ENCODE measurements at places on chromosomes 12 and 14.

DNA sequence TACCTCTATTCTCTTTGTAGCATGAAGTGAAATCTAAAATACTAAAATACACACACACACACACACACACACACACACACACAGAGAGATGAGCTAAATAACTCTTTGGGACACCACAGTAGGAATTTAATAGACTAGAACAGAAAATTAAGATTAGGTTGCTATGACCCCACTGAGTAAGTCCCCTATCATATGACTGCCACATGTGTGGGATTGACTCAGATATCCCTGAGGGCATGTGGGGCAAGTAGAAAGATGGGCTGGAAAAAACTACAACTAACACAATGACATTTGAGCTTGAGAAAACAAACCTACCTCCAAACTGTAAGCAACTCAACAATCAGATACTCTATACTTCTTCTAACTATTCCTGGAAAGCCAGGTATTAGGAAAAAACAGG is 27.0 kb downstream of the SLC25A21 start:
- DNase-seq = no peak

DNA sequence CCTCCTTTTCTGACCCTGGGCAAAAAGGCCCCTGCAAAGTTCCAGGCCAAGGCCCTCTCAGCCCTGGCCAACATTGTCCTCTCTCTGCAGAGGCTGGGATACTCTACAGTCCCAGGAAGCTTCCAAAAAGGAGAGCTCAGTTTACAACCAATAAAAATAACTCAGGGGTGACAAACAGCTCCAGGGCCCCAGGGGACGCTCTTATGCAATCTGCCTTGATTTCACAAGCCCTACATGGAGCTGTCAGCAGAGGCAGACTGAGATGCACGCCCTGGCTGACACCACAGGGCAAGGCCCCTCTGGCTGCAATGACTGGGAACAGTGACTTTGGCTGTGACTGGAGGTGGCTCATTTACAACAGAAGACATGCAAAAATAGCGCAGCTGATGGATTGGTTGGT is 129.0 kb upstream of the MED13L start:
- DNase-seq = peak; percentile 74

DNA sequence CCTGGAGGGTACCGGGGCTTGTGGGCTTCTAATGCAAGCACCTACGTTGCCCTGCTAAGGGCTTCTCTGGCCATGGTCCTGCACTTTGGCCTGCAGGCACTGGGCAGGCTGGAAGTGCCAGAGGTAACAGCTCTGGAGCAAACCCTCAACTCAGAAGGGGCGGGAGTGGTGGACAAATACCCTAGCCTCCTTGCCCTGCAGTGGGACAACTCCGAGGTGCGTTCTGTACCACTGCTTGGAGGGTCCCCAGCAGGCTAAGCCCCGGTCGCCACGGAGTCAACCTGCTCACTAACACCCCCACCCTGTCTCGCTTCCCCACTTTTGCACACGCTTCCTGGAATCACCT is 20.4 kb upstream of the BEGAIN start:
- DNase-seq = no peak

DNA sequence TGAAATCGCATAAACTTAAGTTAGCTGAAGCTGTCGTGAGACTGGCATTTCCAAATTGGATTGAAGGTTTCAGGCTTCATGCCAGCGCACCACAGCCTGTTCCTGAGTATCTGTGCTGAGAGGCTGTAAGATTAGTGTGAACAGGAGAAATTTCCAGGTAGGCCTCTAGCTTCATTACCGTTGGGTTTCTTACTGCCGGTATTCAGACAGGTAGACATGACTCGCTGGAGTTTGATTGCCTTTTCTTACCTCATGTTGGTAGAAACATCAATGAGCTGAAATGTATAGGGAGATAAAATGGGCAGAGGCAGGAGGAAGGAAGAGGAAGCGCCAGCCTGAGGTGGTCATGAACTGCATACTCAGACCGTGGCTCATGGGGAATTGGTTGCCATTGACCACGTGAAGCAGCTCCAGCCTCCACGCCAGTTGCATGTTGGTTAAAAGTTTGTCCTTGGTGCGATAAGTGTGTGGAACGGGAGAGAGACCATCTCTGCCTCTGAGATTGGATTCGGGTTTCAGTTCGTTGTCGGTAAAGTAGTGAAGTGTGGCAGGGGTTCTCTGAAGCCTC is 42.3 kb upstream of the MMP17 start:
- DNase-seq = no peak

GRCh38 chr14:58815794-58816193 is 178.0 kb downstream of the DACT1 start:
- DNase-seq = no peak

- no peak for DNase-seq
Observed at GRCh38 chr14:95504135-95505029, 12.1 kb downstream of the SYNE3 start.

- DNase-seq = no peak
Observed at GRCh38 chr12:80814453-80814852, 97.7 kb downstream of the MYF5 start.

DNA sequence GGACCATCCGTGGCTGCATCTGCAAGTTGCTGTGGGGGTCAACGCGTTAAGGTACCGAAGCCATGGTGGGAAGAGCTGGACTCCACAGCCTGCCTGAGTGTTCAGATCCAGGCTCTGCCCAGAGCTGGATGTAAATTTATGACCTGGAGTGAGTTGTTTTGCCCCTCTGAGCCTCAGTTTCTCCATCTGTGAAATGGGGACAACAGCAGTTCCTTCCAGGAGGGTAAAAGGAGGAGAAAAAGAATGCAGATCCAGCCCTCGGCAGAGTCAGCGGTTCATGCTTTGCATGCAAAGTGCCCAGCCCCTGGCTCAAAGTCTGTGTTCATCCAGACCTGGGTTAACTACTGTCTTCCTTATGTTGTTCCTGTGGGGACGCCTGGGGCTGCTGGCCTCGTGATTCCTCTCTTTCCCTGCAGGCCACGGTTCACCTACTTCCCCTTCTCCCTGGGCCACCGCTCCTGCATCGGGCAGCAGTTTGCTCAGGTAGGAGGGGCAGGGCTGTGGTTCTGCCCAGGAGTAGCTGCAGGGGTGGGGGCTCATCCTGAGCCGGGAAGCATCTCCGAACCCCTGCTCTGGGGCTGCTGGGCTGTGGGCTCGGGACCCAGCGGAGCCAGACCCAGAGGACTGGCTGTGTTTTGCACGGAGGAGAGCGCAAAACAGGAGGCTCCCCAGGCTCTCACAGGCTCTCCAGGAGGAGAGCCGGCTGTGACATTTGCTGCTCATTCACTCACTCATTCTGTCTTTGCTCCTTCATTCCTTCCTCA is 41.9 kb downstream of the CYP46A1 start:
- DNase-seq = no peak

GRCh38 chr12:132140501-132140900 is 3.6 kb downstream of the DDX51 start:
- DNase-seq = no peak

DNA sequence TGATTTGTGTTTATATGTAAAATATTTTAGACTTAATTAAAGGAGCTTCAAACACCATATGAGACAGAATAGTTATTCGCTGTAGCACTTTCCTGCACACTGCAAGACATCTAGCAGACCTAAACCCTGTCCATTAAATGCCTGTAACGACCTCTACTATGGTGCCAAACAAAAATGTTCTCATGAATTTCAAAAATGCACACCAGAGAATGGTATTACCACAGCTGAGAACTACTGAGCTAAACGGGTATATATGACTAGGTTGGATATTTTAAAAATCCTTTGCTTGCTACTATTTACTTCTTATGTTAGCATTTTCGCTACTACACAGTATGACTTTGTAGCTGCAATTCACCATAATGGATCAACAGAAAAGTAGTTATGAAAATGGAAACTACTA is 34.8 kb downstream of the SPPL3 start:
- no peak for DNase-seq

- DNase-seq = no peak
Observed at GRCh38 chr14:92352158-92352985, 29.4 kb downstream of the SLC24A4 start.

GRCh38 chr14:104869669-104870367 is 4.8 kb downstream of the CEP170B start:
- DNase-seq = no peak

DNA sequence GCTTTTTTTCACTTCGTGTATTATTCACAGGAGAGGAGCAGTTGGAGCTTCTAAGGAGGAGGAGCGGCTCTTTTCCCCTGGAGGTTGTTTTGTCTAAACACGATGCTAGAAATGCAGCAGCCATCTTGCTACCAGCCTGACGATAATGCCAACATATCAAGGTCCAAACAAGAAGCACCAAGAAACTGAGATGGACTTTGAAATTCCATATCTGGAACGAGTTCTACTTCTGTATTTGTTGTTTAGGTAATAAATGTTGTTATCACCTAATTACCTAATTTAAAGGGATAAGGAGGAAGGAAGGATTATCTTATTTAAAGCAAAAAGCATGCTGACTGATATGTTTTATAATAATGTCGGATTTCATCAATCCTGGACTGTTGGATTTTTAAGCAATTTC is 174.4 kb upstream of the TMPO start:
- no peak for DNase-seq

- DNase-seq = no peak
Observed at GRCh38 chr14:93081876-93082570, 33.7 kb downstream of the ITPK1 start.

- peak; percentile 71 for DNase-seq
Observed at GRCh38 chr14:23071921-23072539, 14.7 kb upstream of the CDH24 start.

DNA sequence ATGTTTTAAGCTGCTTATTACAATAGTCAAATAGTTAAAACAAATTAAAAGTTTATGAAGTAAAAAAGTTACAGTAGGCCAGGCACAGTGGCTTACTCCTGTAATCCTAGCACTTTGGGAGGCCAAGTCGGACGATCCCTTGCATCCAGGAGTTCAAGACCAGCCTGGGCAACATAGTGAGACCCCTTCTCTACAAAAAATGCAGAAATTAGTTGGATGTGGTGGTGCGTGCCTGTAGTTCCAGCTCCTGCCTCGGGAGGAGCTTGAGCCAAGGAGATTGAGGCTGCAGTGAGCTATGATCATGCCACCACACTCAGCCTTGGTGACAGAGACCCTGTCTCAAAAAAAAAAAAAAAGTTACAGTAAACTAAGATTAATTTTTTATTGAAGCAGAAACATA is 142.6 kb downstream of the MIPOL1 start:
- no peak for DNase-seq

DNA sequence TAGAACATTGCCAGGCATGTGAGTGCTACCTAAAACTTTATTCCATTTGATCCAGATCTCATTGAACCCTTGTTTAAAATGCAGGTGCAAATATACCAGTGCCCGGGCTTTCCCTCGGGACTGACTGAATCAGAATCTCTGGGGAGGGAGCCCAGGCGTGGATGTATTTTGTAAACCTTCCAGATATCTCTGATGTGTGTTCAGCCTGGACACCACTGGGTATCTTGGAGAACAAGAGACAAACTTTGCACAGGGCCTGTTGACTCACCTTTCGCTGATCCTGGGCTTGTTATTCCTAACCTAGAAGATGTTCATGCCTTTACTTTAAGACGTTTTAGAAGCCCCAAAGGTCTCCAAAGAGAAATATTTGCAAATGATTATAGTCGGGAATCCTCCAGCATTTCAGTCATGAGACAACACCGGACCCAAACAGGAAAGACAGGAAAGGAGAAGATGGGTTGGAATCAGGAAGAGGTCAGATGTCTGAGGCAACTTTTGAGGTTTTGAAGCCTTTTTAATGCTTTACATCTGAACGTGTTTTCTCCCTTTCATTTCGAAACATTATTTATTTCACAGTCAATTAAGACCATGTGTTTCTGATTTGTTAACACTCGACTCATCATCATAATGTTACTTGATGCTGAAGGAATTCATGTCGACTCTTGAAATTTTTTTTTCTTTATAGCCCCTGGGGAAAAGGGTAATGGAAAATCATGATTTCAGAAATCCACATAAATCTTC is 118.6 kb downstream of the PLXNC1 start:
- DNase-seq = no peak

GRCh38 chr12:52444647-52445595 is 7.0 kb downstream of the KRT6B start:
- no peak for DNase-seq

DNA sequence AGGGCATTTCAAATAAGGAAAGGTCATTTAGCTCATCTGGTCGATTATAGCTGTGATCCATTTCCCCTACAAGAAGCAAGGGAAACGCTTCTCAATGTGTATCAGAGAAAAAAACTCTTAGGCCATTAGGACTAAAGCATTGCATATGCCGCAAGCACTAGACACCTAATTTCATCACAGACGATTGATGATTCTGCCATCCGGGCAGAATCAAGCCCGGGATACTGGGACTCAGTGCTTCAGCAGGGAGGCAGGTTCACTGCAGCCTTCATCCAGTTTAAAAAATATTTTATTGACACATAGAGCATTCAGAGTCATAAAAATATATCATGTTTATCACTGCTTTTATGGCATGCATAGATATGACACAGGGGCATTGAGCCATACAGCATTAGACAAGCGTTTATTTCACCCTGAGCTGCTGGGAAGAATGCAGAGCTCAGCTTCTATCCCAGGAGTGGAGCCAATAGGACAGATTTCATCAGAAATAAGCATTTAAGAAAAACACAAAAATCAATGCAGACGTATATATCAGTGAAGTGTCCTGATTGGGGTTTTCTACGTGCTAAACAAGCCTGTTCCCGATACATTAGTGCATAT is 806.9 kb downstream of the GALC start:
- DNase-seq = no peak

GRCh38 chr12:19434538-19434937 is 4.8 kb upstream of the AEBP2 start:
- DNase-seq = no peak

DNA sequence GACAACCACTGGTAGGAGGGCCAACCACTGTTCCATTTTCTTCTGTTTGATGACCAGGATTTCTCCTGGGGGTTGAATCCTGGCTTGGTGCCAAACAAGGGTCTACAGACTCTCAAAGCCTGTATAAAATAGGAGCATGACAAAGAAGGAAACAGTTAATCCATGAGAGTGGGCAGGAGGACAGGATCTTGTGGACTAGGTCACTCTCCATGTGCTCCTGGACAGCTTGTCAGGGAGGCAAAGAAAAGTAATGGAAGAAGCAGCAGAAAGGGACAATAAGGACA is 243.7 kb downstream of the AKAP6 start:
- no peak for DNase-seq

DNA sequence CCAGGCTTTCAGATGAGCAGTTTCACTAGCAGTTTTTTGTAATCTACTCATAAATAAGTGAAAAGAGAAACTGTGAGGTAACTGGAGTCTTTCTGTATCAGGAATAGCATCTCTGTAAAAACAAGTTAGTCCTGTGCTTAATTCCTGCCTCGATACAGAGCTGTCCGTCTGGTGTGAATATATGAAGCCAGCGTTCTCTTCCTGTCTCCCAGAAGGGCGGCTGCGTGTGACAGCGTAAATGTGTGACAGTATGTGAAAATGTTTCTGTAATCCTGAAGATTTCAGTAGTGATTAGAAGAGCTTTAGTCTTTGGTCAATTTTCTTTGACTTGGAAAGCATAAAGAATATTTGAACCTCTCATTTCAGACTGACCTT is 150.3 kb downstream of the FBXL14 start:
- DNase-seq = no peak

- DNase-seq = no peak
Observed at GRCh38 chr14:32786886-32787285, 151.8 kb upstream of the NPAS3 start.

- DNase-seq = no peak
Observed at GRCh38 chr14:44759277-44759676, 202.5 kb downstream of the KLHL28 start.

Measured in PC-9 (cell line).